ENCODE measurements at places on chromosomes 12 and 14.
A peak's percentile ranks its signal among the peaks of the same experiment; 100 is the strongest.

GRCh38 chr14:58668848-58669480 lies 31.2 kb downstream of the DACT1 start:
- no peak for DNase-seq

- DNase-seq = no peak
These were observed 49.1 kb downstream of the R3HDM2 start for GRCh38 chr12:57381693-57382220.

DNA sequence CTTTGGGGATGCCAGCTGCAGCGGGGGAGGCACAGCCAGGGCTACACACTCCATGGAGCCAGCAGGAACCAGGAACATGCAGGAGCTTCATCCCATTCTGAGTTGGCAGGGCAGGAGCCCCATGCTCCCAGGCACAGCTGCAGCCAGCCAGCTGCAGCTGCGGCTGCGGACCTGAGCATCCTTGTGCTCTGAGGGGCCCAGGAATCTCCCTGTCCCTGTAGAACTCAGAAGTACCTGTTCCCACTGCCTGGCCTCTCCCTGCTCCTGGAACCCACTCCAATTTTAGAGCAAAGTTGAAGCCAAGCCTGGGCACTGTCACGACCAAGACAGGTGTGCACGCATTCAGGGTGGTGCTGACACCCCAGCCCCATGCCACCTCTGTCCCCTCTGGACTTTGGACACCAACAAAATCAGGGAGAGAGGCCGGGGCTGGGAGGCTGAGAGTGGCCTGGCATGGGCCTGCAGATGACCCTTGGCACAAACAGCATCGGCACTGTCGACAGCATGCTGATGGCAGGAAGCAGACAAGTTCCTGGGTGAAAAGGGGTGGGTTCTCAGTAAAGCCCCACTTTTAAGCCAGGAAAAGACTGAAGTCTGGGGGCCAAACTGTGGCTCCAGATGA lies 257.3 kb upstream of the LRFN5 start:
- DNase-seq = no peak

DNA sequence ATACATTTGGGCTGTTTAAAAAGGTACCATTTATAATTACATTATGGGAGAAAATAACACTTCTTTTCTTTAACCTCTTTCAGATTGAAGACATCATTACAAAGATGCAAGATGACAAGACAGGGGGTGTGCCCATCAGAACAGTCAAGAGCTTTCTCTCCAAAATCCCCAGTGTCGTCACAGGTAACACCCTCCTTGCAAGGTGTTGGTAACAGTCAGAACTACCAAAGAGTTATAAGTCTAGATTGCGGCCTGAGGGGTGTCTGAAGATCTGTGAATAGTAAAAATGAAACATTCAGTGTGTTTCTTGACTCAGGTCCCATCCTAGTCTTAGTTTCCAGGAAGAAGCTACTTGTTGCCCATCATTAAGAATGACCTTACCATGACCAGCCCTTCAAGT lies 419.8 kb downstream of the RGS6 start:
- no peak for DNase-seq

GRCh38 chr12:25993901-25994651 lies 35.6 kb downstream of the RASSF8 start:
- DNase-seq = no peak

GRCh38 chr14:92903359-92903758 lies 19.6 kb upstream of the CHGA start:
- no peak for DNase-seq

- no peak for DNase-seq
These were observed 21.9 kb downstream of the YBX3 start for GRCh38 chr12:10701131-10701681.

DNA sequence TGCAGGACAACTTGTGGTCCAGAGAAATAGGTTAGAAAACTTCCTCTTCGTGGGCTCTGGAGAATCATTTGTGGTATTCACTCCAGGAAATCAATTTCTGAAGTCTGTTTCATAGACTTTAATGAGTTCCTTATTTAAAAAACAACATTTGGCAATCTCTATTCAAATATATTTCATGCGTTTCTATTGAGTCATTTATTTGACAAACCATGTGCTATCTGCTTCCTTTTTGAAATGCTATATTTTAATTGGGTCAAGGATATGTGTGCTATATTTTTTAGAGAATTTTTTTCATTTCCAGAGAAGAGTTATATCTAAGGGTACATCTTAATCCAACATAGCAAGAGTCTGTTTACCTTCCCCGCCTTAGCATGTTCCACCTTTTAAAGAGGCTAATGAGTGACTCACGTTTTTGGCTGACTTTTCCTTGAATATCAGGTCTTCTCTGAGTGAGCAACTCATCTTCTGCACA lies 252.4 kb upstream of the EGLN3 start:
- DNase-seq = no peak

DNA sequence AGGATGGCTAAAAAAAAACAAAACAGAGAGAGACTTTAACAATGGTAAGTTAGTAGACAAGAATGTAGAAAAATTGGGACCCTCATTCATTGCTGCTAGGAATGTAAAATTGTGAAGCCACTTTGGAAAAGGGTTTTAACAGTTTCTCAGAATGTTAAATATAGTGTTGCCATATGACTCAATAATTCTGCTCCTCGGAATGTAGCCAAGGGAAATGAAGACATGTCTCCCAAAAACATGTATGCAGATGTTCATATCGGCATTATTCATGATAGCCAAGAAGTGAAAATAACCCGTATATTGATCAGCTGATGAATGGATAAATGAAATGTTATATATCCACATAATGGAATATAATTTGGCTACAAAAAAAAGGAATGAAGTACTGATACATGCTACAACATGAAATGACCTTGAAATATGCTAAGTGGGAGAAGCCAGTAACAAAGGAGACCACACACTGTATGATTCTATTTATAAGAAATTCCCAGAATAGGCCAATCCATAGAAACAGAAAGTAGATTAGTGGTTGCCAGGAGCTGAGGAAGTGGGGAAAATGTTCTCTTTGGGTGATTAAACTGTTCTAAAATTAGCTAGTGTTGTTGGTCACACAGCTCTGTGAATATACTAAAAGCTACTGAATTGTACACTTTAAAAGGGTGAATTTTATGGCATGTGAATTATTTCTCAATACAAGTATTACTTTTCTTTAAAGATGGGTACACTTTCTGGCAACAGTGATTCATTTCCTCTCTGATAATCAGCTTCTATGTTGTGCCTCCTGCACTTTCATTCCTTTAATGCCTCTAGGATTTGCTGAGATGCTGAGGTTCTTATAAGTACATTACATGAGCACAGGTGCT lies 132.5 kb downstream of the DAAM1 start:
- no peak for DNase-seq

DNA sequence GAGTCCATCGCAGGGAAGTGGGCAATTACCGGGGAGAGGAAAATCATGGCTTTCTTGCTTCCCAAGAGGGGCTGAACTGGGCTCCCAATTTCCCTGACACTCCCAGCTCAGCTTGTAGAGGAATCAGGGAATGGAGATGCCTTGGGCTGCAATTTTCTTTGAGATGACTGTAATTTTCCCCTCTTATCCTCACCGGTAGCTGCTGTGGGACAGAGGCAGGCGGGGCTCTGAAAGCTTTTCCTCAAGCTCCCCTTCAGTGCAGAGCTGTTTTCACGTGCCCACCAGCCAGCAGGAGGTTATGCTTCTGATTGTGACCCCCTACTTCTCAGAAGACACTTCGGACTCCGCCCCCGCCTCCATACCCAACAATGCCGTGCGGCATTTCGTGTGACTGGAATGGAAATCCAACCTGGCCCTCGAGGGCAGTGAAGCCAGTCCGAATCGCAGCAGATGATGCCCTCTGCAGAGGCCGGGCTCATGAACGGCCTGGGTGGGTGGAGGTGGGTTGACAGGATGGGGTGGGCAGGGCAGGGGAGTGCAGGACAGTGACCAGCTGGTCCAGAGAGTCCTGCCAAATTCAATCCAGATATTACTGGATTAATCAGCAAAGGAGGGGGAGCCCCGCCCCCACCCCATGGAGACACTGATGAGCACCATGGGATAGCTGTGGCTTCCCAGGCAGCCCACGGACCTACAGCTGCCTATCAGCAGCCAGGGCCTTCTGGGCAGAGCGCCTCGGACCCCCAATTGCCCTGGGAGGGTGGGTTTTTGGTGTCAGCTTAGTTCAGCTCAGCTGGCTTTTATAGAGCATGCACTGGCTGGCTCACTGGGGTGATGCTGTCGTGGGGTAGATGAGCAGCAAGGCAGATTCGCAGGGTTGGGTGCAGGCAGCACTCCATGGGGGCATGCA lies 37.6 kb downstream of the RTL1 start:
- DNase-seq = no peak

GRCh38 chr12:106193394-106194215 lies 54.2 kb downstream of the CKAP4 start:
- DNase-seq = no peak

DNA sequence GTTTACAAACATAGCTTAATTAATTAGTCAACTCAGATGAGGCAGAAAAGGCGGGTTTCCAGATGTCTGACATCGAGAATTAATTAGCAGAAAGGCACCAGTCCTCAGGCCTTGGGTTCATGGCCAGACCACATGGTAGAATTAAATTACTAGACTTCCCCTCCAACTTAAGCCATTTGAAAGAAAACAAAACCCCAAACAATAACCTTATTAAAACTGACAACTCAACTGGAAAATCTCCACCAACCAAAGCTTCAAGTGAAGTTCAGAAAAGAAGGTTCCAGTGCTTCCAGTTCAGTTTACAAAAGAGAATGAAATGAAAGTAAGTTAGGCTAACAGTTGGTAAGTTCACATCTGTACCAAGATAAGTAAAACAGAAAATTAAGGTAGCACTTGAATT lies 349.5 kb downstream of the GRIN2B start:
- no peak for DNase-seq

GRCh38 chr14:60681271-60681670 lies 32.0 kb upstream of the SIX1 start:
- no peak for DNase-seq

GRCh38 chr12:91922674-91923073 lies 223.0 kb downstream of the BTG1 start:
- no peak for DNase-seq

DNA sequence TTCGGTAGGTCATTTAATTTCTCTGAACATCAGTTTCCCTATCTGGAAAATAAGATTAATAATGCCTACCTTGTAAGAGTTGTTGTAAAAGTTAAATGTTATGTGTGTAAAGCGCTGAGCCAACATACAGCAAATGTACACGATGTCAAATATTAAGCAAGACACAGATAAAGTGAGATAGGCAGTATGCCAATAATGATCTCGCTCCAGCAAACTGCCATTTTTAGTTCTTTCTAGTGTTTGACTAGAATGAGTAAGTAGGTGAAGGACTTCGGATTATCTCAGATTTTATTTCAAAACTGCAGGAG lies 840 bp downstream of the DHRS7 start:
- DNase-seq = no peak

- DNase-seq = no peak
These were observed 9.8 kb upstream of the RILPL2 start for GRCh38 chr12:123446333-123446713.

- no peak for DNase-seq
These were observed 139.4 kb upstream of the KRR1 start for GRCh38 chr12:75650595-75651341.

DNA sequence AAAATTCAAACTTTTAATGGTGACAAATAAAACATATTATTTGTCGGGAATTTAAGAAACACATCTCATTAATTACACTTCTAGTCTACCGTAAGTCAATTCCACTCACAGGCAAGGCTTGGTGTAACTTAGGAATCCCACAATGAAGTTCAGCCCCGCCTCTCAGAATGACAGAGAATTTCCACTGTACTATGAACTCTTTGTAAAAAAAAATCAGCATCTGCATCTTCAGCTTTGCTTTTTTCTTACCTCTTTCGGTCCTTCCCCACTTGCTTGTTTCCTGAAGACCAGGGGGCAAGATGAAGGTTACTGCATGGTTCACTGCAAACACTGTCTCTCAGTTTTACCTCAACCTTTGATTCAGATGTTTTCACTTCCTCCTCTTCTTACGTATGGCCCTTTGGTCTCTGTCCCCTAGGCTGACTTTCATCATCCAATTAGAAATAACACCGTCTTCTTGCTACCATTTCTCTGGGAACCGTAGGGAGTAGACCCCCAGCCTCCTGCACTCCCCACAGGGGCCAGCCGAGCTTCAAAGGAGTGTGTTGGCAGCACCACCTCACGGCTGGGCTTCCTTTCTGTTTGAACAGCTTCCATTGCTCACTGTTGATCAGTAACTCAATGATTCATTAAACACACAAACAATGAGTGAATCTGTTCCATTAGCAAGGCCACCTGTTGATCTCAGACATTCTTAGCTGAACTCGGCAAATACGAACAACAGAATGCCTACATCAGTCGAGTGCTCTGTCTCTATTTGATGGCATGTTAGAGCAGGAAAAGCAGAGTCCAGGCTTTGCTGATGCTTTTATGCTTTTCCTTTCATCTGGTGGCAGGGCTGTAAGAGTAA lies 343.0 kb downstream of the BMP4 start:
- DNase-seq = peak; percentile 78

GRCh38 chr12:6779708-6780432 lies 7.5 kb downstream of the LAG3 start:
- DNase-seq = no peak

GRCh38 chr14:82710267-82710841 lies 1176.7 kb upstream of the SEL1L start:
- no peak for DNase-seq

- DNase-seq = no peak
These were observed 472.7 kb upstream of the TMPO start for GRCh38 chr12:98042668-98043067.

DNA sequence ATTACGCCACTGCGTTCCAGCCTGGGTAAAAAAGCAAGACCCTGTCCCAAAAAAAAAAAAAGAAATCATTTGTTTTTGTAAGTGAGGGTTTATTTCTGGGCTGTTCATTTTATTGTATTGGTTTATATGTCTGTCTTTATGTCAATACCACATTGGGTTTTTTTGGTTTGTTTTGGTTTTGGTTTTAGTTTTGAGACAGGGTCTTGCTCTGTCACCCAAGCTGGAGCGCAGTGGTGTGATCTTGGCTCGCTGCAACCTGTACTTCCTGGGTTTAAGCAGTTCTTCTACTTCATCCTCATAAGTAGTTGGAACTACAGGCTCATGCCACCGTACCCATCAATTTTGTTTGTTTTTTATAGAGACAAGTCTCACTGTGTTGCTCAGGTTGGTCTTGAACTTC lies 25.0 kb downstream of the METAP2 start:
- no peak for DNase-seq

DNA sequence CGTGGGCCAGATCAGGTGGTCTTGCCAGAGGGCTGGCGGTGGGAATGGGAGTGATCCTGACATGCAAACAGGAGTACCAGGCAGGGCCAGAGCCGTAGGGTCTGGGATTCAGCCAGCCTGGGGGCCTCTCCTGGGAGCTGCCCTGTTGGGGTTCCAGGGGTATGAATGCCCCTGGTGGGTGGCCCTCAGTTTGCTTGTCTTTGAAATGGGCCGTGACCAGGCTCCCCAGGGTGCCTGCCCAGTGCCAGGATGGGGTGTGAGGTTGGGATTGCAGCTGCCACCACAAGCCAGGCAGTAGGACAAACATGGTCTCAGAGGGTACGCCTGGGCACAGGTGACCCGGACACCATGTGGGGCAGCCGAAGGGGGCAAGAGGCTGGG lies 168.8 kb downstream of the KIF26A start:
- no peak for DNase-seq

- no peak for DNase-seq
These were observed 20.6 kb upstream of the CLEC2D start for GRCh38 chr12:9648701-9649531.
